ENCODE measurements at places on chromosomes 3 and 15. TPM values are rescaled to one million over a fixed set of nuclear protein-coding genes. Genes with fewer than 3 reads are reported as not detected.

The STARD9 gene
- total RNA-seq: 9.1 TPM

The LTK gene
- 1.6 TPM for total RNA-seq

The RHO gene
- not detected for total RNA-seq

The WDR72 gene
- total RNA-seq: not detected

The PLA2G4B gene
- total RNA-seq: 1.3 TPM

The LMAN1L gene
- total RNA-seq: not detected

The GOLGA8J gene
- not detected for total RNA-seq

The NANOGP8 gene
- total RNA-seq: 0.32 TPM
